ENCODE measurements at places on chromosomes 4 and X. TPM values are rescaled to one million over a fixed set of nuclear protein-coding genes. Genes with fewer than 3 reads are reported as not detected.

SSX2B gene
- total RNA-seq, result not detected

PNCK gene
- 1.1 TPM for total RNA-seq

HTR2C gene
- not detected for total RNA-seq

SPOCK3 gene
- 0.98 TPM for total RNA-seq

ZNF81 gene
- total RNA-seq, result 1.3 TPM

SFRP2 gene
- total RNA-seq, result 0.16 TPM

PNMA3 gene
- total RNA-seq, result under 0.01 TPM

SYP gene
- total RNA-seq, result 1.5 TPM

ADGRL3 gene
- 1.4 TPM for total RNA-seq

IL21 gene
- not detected for total RNA-seq

CRMP1 gene
- total RNA-seq, result 6.6 TPM

WDR17 gene
- 0.98 TPM for total RNA-seq

DIPK2B gene
- total RNA-seq, result not detected

KLKB1 gene
- not detected for total RNA-seq

PCDH18 gene
- total RNA-seq, result 2.8 TPM

GAK gene
- total RNA-seq, result 116 TPM

SLITRK2 gene
- not detected for total RNA-seq

SSX4 gene
- not detected for total RNA-seq

VGLL1 gene
- not detected for total RNA-seq

ABLIM2 gene
- 10.9 TPM for total RNA-seq

LNX1 gene
- total RNA-seq, result 1.0 TPM

FRMD7 gene
- not detected for total RNA-seq

BBS7 gene
- 13.6 TPM for total RNA-seq

CDS1 gene
- total RNA-seq, result 2.3 TPM

ADH1A gene
- not detected for total RNA-seq

SPINK2 gene
- not detected for total RNA-seq

NALF2 gene
- total RNA-seq, result not detected

SRPX2 gene
- 1.8 TPM for total RNA-seq

DMRTC1 gene
- not detected for total RNA-seq

ADGRG4 gene
- not detected for total RNA-seq

GRID2 gene
- total RNA-seq, result not detected

GLRB gene
- 11.7 TPM for total RNA-seq

TEC gene
- total RNA-seq, result 0.33 TPM

TSPAN7 gene
- total RNA-seq, result 0.49 TPM

GABRG1 gene
- not detected for total RNA-seq

HSD17B13 gene
- not detected for total RNA-seq

S100G gene
- not detected for total RNA-seq

CLIC2 gene
- not detected for total RNA-seq

SMR3B gene
- total RNA-seq, result not detected

SH2D1A gene
- total RNA-seq, result not detected

SHROOM3 gene
- total RNA-seq, result 28.9 TPM

PAGE2 gene
- total RNA-seq, result not detected

NWD2 gene
- not detected for total RNA-seq

CXCL11 gene
- total RNA-seq, result not detected

C4orf50 gene
- total RNA-seq, result not detected

GSX2 gene
- total RNA-seq, result not detected

SRPK3 gene
- not detected for total RNA-seq

GPR143 gene
- total RNA-seq, result 27.1 TPM

P2RY4 gene
- not detected for total RNA-seq

EDA gene
- 0.51 TPM for total RNA-seq

Measured in mesangial cell (primary cell).